ENCODE measurements at places on chromosomes 2 and 18. TPM values are rescaled to one million over a fixed set of nuclear protein-coding genes. Genes with fewer than 3 reads are reported as not detected.

The PMAIP1 gene
- 15.0 TPM for total RNA-seq

The DSG4 gene
- not detected for total RNA-seq

The RND3 gene
- total RNA-seq: 52.9 TPM

The SLC9A2 gene
- 3.4 TPM for total RNA-seq

The PLGLB2 gene
- 0.35 TPM for total RNA-seq

The IL1RL2 gene
- not detected for total RNA-seq

The STAM2 gene
- 9.0 TPM for total RNA-seq
